ENCODE measurements at places on chromosomes 7 and 10.

- no peak for DNase-seq
These were observed 470.9 kb upstream of the MGMT start for GRCh38 chr10:128996092-128996491.

- DNase-seq, result no peak
These were observed 561.1 kb upstream of the STEAP1 start for GRCh38 chr7:89593125-89593524.

DNA sequence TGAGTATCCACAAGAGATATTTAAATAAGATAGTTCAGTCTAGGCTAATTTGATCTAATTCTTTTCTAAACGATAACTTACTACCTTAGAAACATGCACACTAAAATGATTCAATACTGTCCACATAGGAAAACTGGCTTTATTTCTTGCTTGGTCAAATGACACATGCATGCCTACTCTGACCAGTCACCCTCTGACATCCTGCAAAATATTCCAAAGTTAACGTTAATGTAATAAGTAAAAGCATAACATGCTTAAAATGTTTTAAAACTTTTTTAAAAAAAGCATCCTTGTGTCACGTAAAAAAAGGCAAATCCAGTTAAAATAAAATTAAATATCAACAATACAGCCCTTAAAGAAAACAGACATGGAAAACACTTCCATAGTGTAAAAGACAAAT is 70.2 kb downstream of the UBE2H start:
- no peak for DNase-seq

DNA sequence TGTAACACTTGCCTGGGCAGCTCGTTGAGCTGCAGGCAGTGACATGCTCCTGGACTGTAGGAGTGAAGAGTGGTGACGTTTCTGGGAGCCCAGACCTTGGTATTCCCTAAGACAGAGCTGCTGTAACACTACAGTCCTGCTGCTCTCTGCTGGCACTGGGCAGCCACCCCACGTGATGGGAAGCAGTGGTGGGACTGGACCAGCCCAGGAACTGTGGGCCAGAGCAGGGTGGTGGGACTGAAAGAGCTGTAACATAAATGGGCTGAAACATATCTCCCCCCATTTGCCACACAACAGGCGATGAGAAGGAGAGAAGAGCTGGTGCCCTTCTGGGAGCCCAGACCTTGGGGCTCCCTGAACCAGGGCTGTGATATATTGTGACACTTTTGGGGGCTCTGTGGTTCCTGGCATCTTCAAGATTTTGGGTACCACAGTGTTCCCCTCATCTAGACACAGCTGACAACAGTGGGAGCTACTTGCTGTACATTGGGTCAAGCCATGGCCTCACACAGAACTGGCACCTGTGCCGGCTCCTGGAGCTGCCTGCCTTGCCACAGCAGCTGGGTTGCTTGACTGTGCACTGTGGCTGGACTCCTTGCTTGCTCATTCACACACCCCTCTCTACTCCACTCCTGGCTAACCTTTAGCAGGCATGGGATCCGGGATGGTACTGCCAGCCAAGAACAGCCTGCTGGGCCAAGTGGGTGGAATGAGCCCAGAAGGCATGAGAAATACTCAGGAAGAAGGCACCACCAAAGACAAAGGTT is 161.3 kb upstream of the PCDH15 start:
- DNase-seq, result no peak

DNA sequence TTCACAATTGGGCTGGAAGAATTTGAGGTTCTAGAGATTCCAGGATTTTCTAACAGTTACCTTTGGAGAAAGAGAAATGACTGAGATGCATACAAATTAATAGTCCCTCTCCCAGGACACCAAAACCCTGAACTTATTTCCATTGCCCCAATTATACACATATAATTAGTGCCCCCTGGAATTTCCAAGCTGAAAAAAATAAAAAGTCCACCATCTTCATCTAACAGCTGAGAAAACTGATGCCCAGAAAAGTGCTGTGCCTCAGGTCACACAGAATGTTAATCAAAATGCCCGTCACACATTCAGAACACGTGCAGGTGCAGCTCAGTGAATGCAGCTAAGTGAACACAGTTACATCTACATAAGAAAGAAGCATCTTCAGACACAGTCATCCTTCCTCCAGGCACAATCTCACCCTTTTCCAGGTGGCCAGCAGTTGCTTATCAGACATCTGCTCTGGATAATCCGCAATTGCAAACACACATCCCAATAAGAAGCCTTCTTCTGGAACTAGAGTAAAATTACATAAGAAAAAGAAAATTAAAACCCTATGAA is 35.4 kb downstream of the PAXIP1 start:
- no peak for DNase-seq

GRCh38 chr7:92076509-92076908 is 57.8 kb downstream of the CYP51A1 start:
- DNase-seq, result no peak

- DNase-seq, result no peak
These were observed 22.6 kb upstream of the TSPAN13 start for GRCh38 chr7:16730937-16731336.

DNA sequence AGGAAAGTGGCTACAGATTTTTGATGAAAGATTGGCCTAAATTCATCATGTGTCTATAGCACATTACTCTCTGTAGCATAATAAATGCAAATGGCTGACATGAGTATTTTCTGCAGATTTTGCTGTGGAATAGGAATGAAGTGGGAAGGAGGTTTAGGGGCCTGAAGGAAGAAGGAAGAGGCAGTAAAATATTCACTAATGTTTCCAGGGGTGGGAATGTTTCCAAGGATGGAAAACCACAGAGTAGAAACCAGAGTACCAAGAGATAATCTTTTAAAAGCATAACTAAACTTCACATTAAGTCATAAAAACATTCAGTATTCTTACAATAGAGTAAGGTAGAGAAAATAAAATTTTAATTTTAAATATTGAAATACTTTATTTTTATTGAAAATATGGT is 267.8 kb downstream of the BICC1 start:
- no peak for DNase-seq

DNA sequence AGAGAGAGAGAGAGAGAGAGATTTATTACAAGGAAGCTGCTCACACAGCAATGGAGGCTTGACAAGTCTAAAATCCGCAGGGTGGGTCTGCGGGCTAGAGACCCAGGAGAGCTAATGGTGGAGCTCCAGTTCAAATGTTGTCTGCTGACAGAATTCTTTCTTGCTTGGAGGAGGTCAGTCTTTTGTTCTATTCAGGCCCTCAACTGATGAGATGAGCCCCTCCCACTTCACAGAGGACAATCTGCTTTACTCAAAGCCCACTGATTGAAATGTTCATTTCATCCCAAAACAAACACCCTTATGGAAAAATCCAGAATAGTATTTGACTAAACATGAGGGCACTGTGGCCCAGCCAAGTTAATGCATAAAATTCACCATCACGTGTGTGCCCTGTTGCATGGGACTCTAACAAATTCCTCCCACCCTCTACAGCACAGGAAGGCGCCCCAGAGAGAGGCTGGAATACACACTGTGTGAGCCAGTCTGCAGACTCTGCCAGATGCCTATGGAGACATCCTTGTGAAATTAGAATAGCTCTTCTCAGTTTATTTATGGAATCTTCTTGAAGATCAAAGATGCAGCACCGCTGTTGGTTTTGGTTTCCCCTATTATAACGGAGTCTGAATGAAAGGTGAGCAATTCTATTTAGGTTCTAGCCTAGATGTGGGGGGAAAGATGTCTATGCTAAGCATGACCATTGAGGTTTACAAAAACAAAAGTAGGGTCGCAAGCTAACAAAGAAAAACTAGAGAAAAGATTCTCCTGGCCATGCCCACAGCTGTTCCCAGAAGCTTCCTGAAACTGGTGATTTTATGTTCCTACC is 123.0 kb upstream of the SFMBT2 start:
- DNase-seq, result no peak

GRCh38 chr7:19098510-19098909 is 18.9 kb downstream of the TWIST1 start:
- DNase-seq, result no peak

GRCh38 chr10:77552252-77552651 is 85.4 kb downstream of the KCNMA1 start:
- no peak for DNase-seq

DNA sequence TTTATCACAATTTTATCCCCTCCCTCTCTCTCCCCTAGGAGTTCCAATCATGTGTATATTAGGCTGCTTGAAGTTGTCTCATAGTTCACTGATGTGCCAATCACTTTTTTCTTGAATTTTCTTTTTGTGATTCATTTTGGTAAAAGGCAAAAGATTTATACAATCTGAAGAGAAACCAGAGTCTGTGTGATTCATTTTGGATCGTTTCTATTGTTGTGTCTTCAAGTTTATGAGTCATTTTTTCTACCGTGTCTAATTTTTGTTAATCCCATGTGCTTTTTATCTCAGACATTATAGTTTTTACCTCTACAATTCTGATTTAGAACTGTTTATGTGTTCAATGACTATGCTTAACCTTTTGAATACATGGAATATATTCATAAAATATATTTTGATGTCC is 483.9 kb upstream of the AUTS2 start:
- no peak for DNase-seq

GRCh38 chr7:22411977-22412693 is 55.2 kb upstream of the RAPGEF5 start:
- no peak for DNase-seq

- no peak for DNase-seq
These were observed 79.5 kb upstream of the SEMA3A start for GRCh38 chr7:84274029-84274638.

DNA sequence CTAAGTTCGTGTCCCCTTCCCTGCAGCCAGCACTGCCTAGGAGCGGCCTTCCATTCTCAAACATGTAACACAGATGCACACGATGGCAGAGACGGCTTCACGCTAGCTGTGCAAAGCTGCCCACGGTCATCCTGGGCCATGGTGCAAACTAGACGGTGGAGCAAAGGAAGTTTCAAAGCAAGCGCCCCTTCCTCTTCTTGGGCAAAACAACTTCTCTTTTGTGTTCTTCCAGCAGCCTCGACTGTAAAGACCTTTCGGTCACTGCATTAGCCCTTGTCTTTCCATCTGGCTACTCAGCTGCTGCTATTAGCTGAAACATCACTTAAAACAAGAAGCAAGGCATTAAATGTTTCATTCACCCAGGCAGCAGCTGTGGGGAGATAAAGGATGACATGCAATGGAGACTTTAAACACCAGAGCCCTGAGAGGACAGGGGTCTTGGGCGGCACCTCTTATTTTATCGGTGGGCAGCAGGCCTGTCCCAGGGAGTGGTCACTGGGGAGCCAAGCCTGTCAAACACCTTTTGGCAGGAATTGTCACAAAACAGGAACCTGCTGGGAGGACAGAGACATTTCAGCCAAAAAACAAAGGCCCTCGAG is 214.8 kb downstream of the KLF6 start:
- no peak for DNase-seq

DNA sequence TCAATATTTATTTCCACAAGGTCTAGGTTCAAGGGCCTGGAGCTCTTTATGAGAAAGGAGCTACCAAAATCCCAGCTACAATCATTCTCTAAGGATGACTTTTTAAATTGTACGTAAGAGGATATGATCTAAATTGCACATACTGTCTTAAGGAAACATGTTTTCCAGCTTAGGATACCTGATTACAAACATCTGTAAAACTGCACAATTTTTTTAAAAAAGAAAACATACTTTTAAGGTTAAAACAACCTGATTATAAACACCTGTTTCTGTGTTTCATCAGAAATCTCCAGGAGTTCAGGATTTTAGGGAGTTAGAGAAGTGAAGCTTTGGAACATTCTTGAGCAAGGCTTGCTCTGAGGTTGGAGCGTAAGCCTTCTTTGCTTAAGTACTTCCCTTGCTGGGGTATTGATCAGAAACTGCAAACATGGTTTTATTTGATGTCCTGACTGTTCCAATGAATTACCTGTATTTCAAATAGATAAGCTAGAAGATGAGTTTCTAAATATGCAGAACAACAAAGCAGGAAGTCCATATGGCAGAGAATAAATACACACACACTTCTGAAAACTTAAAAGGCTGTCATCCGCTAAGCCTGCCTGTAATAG is 248.6 kb downstream of the GFRA1 start:
- no peak for DNase-seq

GRCh38 chr10:102467971-102468438 is 16.7 kb upstream of the C10orf95 start:
- DNase-seq, result no peak

DNA sequence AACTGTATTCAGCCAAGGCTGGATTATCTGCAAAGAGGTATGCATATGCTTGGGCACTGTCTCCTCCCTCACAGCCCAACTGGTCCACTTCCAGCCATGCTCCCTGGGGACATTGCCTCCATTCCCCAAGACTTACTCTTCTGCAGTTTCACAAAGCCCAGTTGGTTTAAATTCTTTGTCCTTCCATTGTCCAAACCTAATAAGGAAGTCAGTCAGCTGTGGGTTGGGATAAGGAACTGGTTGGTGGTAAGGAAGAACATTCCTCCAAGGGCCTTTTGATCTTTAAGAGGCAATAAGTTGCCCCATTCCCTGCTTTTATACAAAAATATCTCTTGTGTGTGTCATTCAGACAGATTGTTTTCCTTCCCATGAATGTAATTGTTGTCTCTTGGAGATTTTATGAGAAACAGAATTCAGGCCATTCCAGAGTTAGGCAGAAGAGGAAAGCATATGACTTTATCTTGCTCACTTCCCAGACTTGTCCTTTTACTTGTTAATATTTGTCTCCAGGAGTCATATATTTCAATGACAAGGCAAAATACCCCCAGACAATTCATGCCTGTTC is 673.7 kb downstream of the SUGCT start:
- no peak for DNase-seq

- DNase-seq, result no peak
These were observed 39.6 kb downstream of the SEC61G start for GRCh38 chr7:54719425-54719824.

- DNase-seq, result no peak
These were observed 371.7 kb upstream of the NRP1 start for GRCh38 chr10:33706191-33706590.

DNA sequence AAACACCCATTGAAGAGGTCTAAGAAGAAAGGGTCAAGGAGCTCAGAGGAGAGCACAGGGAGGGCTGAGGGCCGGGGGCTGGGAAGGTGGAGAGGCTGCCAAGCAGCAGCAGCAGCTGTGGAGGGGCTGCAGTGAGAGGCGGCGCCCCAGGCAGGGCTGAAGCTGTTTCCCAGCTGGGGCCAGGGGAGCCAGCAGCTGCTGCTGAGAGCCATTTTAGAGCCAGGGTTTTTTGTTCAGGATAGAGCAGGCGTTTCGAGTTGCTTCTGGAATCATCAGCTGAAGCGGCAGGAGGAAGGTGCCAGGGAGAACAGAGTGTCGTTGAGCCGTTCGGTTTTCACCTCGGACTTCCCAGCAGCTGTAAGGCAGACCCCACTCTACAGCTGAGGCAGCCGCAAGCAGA is 62.7 kb downstream of the LANCL2 start:
- no peak for DNase-seq

GRCh38 chr10:71705582-71705981 is 14.0 kb downstream of the C10orf105 start:
- DNase-seq, result no peak

- DNase-seq, result no peak
These were observed 320.4 kb downstream of the RPS24 start for GRCh38 chr10:78354101-78354500.

DNA sequence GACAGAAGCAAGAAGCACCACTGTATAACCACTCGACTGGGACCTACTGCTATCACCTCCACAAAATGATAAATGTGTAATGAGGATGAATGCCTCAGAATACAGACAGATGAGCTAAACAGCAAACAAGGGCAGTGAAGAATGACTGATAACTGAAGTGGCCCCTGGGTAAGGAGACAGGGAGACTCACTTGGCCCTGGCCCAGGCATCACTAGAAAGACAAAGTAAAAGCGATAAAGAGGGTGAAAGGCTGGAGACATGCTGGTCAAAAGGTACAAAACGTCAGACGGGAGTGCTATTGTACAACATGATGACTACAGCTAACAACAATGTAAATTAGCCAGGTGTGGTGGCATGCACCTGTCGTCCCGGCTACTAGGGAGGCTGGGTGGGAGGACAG is 27.8 kb upstream of the APBB1IP start:
- DNase-seq, result no peak

GRCh38 chr7:118492466-118492865 is 268.0 kb downstream of the ANKRD7 start:
- no peak for DNase-seq
